ENCODE measurements at places on chromosomes 11 and 22. TPM values are rescaled to one million over a fixed set of nuclear protein-coding genes. Genes with fewer than 3 reads are reported as not detected.

Gene KRTAP5-1
- polyA plus RNA-seq = not detected

Gene AIP
- 52.3 TPM for polyA plus RNA-seq

Gene TBC1D22A
- 17.6 TPM for polyA plus RNA-seq

Gene NOX4
- 0.49 TPM for polyA plus RNA-seq

Gene DKK3
- polyA plus RNA-seq = 1,283 TPM

Gene ROM1
- 1.7 TPM for polyA plus RNA-seq
